ENCODE measurements at places on chromosomes 2 and 18. TPM values are rescaled to one million over a fixed set of nuclear protein-coding genes. Genes with fewer than 3 reads are reported as not detected.

Gene NAT8
- total RNA-seq, result not detected

DNA sequence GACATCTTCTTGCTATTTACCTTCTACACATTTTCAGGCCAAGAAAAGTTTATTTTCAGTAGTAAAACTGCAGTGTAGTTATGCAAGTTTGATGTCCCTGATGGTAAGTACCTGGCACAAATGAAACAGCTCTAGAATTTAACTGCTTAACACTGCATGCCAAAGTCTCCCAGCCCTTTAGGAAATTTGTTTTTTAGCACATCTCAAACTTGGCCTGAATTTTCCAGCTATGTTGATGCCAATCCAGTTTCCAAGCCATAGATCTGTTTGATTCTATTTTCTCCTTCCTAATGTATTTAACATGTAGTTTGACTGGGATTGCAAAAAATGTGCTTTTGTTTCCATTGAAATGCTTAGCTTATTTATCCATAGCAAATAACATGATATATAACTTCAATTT is 29.3 kb upstream of the ZNF385B start:
- no peak for DNase-seq

DNA sequence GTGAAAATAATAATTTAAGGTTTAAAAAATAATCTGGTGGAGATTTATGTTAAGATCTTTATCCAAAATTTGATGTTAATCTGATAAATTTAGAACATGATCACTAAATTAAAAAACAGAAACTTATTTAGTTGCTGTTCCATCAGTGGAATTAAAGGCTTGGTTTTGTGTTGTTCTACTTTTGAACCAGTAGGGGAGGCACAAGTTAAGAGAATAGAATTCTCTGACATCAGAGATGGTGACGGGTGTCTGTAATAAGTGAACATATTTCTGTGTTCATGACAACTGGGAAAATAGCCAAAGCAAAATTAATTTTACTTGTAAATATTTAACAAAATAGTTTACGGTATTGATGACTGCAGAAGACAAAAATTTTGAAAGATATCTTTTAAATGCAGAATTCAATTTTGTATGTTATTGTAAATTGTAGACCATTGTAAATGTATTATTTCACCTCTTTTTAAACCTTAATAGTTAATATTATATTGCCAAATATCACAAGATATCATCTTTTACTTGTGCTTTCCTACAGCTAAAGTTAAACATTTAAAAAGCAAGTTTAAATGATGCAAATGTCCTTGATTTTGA is 106.0 kb downstream of the UBR3 start:
- DNase-seq, result peak; percentile 67

Gene HOXD4
- 34.3 TPM for total RNA-seq

Gene LDLRAD4
- 5.5 TPM for total RNA-seq

- peak; percentile 60 for DNase-seq
Measured at GRCh38 chr2:217996361-217996760, 6.4 kb downstream of the TNS1 start.
